ENCODE measurements at places on chromosomes 12 and 14.

- DNase-seq, result no peak
Measured at GRCh38 chr14:28779456-28779855, 12.9 kb downstream of the FOXG1 start.

- no peak for DNase-seq
Measured at GRCh38 chr14:61491876-61492434, 170.6 kb downstream of the PRKCH start.

DNA sequence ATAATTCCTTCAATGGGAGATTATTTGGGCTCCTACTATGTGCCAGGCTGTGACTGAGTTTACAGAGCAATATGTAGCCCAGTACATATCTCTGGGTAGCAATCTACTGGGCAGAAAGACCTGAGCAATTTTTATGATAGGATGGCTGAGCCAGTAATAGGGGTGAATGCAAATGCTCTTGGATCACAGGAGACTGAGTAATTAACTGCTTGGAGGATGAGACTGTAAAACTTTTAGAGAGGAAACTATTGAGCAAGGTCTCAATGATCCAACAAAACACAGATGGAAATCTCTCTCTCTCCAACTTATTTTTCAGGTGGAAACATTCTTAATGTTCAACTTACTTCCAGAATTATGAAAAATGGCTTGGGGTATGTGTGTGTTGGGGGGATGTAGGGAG, 402.2 kb downstream of the AEBP2 start:
- no peak for DNase-seq

GRCh38 chr12:31119803-31120211, 46.1 kb downstream of the DDX11 start:
- no peak for DNase-seq

- no peak for DNase-seq
Measured at GRCh38 chr14:77003960-77004710, 24.4 kb downstream of the IRF2BPL start.
